ENCODE measurements at places on chromosomes 16 and 17.

- no peak for DNase-seq
These were observed 131.1 kb downstream of the ABCC1 start for GRCh38 chr16:16080465-16081065.

GRCh38 chr16:13036600-13036999 lies 135.2 kb downstream of the SHISA9 start:
- DNase-seq: no peak

DNA sequence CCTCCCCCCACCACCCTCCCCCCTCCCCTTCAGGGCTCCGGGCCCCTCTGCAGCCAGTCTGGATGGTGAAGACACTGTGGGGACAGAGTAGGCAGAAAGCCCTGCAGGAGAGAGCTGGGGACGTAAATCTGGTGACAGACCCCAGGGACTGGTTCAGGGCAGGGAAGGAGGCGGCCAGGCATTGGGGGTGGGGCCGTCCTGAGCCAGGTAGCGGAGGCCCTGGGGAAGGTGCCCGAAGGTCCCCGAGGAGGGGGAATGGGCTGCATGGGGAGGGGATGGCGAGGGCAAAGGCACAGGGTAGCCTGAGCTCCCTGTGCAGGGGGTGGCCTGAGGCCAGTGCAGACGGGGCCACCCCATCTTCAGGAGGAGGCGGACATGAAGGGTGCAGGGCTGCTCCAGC lies 26.3 kb upstream of the CACNA1H start:
- no peak for DNase-seq

DNA sequence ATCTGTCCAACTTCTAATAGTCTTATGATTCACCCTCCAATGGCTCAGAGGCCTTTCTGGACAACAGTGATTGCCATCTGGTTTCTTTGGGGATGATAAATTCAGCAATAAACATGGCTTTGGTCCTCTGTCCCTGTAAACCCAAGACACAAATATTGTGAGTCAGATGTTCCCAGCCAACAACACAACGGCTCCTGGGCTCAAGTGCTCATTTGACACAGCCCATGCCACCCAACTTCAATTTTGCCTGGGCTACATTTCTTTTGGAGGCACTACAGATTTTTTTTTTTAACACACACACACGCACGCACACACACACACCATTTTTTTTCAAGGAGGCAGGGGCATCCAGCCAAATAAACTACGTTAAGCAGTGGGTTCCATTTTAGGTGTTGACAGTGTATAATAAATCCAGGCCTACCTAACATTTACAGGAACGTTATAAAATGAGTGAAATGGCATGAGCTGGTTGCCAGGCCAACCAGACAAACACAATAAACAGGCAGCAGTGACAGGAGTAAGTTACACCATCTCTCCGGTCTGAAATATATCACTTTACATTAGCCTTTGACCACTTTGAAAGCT lies 939.9 kb upstream of the SOX9 start:
- DNase-seq: peak; percentile 96

DNA sequence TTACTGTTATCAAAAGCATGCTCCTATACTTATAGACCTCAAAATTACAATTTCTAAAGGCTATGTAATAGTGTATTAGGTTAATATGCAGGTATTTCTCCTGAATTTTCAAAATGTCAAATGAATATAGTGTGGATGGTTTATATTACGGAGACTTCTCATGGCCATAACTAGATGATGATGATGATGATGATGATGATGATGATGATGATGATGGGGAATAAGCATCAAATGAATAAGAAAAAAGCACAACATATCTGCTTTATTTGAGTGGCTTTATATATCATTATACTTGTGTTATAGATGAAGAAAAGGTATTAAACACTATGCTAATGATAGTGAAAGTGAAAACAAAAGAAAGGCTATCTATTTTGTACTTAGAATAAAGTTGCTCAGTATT lies 53.9 kb downstream of the CDC27 start:
- no peak for DNase-seq

DNA sequence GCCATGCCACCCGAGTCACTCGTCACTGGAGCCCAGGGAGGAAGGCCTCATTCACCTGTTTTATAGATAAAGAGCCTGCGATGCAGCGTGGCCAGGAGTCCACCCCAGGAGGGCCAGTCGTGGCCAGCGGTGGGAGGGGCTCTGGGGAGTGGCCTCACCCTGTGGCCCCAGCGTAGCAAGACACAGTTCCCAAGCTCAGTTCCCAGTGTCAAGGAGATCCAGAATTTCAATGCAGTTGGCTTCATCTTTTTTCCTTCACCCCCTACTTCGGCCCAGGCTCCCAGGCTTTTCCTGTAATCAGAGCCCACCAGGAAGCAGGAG lies 84.0 kb downstream of the ABR start:
- no peak for DNase-seq
